T-helper 2 cell (primary cell): ENCODE measurements at places on chromosomes 6 and 20.

GRCh38 chr6:135858931-135859330, 7.4 kb downstream of the PDE7B start:
- DNase-seq, result no peak

DNA sequence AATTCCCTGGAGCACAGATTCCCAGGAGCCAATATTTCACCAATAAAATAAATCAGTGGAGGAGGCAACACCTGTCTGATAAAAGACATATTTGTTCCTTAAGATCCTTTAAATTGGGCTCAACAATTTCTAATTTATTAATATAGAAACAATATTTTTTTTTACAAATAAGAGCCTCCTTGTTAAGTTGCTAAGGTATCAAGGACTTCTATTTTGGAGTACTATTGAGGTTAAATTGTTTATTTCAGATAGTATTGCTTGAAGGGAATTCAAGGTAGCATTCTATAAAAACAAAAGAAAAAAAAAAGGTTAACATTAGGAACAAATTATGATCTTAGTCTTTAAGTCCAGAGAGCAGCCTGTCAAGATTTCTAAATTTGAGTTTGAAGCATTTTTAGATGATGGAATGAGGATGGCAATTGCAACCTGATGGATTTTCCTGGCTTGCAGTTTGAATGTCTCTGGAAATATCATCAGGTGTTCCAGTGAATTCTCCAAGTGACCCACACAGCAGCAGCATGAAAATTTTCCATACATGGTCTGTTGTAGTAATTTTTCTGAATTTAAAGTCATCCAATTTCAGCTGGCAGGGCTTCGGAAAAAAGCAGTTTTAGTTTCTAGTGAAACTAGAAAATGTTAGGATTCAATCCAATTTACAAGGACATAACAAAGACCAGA, 19.3 kb upstream of the NCR2 start:
- no peak for DNase-seq

- DNase-seq, result no peak
Observed at GRCh38 chr20:15900443-15900842, 672.8 kb downstream of the KIF16B start.

- no peak for DNase-seq
Observed at GRCh38 chr6:4883298-4883697, 107.1 kb downstream of the CDYL start.
